ENCODE measurements at places on chromosomes 1 and 21.

- no peak for DNase-seq
Observed at GRCh38 chr1:2299131-2299627, 71.1 kb downstream of the SKI start.

DNA sequence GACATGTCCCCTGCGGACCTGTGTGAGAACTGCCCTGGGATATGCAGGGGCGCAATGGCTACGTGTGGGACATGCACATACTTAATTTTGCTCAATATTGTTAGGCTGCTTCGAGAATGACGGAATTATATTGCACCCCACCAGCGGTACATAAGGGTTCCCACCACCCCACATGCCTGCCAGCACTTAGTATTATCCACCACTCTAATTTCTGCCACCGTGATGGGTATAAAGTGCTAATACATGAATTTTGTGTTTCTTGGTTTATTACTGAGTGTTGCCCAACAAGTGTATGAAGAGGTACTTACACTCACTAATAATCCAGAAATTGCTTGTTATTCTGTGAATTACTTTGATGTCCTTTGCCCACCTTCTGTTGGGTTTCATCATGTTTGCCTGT, 52.1 kb upstream of the ACOT11 start:
- no peak for DNase-seq

GRCh38 chr1:39779821-39780220, 8.7 kb upstream of the OXCT2 start:
- no peak for DNase-seq

GRCh38 chr1:14896381-14897079, 257.0 kb upstream of the TMEM51 start:
- DNase-seq, result no peak

- DNase-seq, result no peak
Observed at GRCh38 chr1:3547055-3548005, 64.0 kb downstream of the MEGF6 start.

DNA sequence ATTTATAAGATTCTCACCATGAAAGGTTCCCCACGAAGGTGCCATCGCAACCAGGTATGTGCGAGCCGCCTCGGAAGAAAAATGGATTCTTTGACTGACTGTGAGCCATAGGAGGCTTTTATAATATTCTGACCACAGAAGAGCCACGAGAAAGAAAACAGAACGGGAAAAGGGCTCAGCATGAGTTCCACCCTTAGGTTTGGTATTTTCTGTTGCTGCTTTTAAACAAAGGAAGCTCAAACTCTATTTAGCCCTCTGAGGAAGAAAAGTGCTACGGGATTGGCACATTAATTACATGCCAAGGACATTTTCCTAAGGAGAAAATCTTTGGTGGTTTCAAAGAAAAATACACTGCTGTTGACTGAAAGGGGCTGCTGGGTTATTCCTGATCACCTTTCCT, 39.3 kb downstream of the MIS18A start:
- DNase-seq, result no peak

GRCh38 chr21:38013741-38014140, 97.5 kb upstream of the KCNJ6 start:
- no peak for DNase-seq

- no peak for DNase-seq
Observed at GRCh38 chr21:39602793-39603192, 9.9 kb upstream of the B3GALT5 start.

DNA sequence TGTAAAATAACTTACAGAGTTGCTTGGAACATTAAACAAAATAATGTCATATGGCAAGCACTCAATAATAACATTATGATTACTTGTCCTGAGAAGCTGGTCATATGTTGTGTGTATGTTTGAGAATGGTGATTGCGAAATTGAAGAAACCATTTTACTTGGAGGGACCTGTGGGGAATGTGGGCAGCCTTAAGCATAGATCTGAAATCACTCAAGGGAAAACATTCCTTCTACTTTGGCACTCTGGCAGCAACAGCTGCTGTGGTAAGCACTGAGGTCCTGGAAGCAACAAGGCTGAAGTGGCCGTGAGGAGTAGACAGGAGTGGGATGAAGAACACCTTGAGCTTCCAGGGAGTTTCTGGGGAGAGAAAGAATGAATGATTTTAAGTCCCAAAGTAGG, 165.4 kb upstream of the ADAMTS5 start:
- no peak for DNase-seq

DNA sequence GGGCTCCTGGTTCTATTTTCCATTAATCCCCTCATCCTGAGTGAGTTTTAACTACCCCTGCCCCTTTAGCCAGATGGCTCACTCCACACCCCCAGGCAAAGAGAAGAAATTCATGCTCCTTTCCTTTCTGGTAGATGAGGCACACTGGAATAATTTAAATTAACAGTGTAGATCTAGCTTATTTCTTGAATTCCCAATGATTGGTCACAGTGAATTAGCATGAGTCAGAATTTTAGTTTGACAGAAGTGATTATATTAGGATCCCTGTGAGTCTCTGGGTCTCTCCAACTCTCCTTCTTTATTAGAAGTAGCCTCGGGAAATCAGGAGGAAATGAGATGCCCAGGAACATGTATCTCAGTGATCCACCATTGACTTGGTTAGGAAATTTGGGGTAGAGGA, 103.1 kb upstream of the KAZN start:
- DNase-seq, result no peak

GRCh38 chr1:211473823-211474222, 18.1 kb downstream of the RD3 start:
- DNase-seq, result no peak

GRCh38 chr21:27047283-27047657, 80.4 kb upstream of the ADAMTS5 start:
- DNase-seq, result no peak

DNA sequence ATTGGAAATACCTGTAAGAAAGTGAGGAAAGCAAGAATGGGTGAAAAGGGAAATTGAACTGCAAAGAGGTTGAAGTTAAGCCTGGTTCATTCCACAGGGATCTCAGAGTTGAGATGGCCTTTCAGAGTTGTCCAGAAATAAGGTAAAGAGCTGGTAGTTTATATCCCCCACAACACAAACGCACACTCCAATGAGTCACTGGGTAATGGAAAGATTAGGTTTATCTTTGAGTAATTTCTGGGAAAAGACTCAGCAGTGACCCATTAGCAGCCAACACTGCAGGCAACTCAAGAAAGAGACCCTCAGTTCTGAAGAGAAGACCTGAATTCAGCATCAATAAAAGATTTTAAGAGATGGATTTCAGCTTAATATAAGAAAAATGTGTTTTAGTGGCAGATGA, 485.5 kb downstream of the PTPRC start:
- no peak for DNase-seq

GRCh38 chr1:151060007-151060656, at the start of gene MLLT11:
Gene MLLT11 (plus strand): TSS chr1:151060397. CDS start chr1:151067225, 6,828 bp downstream.
- DNase-seq, result no peak

DNA sequence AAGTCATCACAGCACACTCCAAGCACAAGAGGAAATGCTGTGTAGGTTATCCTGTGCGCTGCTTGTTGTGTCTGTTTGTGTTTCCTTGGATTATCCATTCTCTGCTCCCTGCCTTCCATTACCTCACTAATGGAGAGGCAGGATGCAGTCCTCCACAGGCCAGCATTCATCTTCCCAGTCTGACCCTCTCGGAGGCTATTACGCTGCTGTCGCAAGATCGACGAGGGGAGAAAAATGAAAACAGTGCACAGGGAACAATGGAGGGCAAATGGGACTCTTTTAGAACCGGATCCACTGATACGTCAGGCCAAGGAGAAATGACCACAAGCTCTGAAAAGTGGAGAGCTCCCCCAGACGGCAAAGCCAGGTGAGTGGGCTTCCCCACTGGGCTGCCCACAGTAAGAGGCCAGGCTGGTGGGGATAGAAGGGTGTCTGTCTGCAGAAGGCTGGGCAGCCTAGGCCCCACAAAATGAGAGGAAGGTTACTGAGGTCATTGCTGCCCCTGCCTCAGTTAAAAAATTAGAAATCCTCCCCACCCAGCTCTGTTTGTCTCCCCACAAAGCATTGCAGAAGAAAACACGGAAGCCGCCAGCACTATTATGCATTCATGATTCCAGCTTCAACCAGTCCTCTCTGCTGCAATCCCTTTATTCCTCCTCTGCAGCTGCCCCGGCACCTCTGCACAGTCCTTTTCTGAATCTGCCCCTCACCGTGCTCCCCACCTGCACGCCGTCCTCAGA, 21.7 kb downstream of the LRRN2 start:
- no peak for DNase-seq

DNA sequence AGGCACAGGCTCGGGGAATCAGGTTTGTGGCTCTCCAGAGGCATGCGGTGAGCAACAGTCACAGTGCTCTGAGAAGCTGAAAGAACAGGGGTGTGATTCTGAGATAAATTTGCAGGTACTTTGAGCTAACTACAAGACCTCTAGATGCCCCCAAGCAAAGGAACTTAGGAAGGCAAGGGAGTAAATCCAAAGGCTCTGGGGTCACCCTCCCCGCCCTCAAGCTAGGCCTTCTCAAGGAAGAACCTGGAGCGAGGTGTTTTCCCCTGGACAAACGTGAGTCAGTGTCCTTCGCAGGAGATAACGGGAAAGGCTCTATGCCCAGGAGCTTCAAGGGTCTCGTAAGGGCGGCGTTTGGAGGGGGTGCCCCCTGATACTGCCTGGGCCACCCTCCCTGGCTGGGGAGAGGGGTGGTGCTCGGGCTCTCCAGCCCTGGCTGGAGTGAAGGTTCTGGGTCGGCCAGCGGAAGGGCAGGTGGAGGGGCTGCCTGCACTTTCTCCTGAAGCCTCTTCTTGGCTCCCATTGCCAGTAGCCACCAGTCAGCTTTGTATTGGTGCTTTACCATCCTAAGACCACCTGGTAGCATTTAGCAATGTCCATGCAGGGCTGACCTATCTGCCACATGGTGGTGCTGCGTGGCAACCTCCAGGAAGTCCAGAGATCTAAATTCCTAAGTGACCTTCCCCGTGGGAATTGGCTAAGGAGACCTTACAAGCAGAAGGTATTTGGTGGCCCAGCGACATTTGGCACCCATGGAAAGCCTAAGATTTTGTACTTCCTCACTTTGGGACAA, 44.0 kb downstream of the GPR161 start:
- no peak for DNase-seq

GRCh38 chr1:39690794-39691382, 345 bp downstream of the HPCAL4 start:
- DNase-seq, result no peak

GRCh38 chr1:153587314-153587713, 21.7 kb upstream of the S100A2 start:
- no peak for DNase-seq

GRCh38 chr1:220315070-220315839, 43.0 kb upstream of the RAB3GAP2 start:
- no peak for DNase-seq

DNA sequence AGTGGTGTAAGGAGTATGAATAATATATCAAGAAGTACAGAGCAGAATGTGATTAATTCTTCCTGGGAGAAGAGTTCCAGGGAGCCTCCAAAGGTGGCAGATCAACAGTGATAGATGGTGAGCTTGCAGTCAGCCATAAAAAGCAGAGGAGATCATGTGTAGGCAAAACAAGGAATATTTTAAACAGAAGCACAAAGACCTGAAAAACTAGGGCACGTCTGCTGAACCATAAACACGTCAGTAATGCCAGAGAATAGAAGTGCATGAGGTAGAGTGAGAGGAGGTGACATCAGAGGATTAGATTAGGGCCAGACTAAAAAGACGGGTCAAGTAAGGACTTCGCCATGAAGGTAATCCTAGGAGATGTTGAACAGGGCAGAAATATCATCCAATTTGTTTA, 151.8 kb downstream of the EIF4G3 start:
- no peak for DNase-seq

DNA sequence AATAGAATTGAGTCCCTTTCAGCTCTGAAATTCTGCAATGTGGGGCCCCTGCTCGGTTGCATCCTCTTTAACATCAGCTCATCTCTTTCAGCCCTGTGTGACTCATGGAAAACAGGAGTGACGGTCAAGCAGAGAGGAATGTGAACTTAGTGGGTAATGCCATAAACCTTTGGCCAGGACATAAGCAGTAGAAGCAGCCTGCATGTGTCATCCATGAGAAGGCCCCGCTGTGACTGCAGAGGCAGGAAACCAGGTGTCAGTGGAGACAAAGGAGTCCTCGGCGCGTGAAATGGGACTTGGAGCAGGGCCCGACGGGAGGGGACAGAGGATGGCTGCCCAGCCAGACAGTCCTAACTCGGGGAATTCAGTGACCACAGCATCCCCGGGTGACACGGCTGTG, 21.1 kb upstream of the EPHB2 start:
- DNase-seq, result no peak

GRCh38 chr1:200901796-200902444, 7.2 kb downstream of the INAVA start:
- DNase-seq, result no peak

GRCh38 chr1:221907166-221907932, 165.5 kb upstream of the DUSP10 start:
- no peak for DNase-seq

DNA sequence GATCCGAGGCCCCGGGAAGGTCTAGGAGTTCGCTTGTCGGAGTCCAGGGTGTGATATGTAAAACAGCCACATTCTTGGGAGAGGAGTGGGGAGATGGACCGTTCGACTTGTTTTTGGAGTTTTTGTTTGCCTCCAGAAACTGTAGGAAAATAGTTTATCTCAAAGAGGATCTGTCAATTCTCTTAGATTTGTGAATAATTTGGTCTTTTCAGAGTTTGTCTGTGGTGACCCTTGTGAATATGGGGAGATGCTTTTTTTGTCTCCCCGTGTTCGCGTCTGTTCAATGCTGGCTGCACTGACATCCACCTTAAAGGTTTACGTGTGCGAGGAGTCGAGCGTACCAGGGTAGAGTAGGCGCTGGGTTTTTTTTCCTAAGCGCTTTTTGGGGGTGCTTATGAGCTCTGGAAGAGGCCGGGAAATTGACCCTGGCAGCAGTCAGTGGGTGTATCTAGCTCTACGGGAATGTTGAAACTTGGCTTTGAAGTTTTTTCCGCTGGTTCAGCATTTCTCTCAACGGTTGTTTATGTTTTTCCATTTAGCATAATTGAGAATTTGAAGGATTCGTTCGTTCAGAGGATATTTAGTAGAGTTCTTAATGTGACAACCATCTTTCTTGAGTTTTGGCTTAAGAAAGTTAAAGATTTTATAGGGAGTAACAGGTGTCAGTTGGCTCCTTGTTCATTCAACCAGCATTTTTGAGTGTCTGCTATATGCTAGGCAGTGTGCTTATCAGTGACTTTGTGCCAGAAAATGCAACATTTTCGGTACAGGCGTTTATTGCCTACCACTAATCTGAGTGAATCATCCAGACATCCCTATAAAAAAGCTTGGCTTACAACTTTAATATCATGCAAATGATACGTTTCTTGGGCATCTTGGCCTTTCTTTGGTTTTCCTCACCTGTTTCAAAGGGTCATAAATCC, 1.2 kb downstream of the SZRD1 start:
- DNase-seq, result no peak

GRCh38 chr1:2786329-2787162, 14.9 kb downstream of the TTC34 start:
- DNase-seq, result peak; percentile 61

GRCh38 chr1:25140073-25140797, 92.1 kb downstream of the SYF2 start:
- DNase-seq, result no peak

All from activated CD4-positive, alpha-beta T cell treated with anti-CD3 and anti-CD28 coated beads, Interleukin-2, amount 50 U/mL, for 16 hours (primary cell).